ENCODE measurements at places on chromosomes 2 and 18.

DNA sequence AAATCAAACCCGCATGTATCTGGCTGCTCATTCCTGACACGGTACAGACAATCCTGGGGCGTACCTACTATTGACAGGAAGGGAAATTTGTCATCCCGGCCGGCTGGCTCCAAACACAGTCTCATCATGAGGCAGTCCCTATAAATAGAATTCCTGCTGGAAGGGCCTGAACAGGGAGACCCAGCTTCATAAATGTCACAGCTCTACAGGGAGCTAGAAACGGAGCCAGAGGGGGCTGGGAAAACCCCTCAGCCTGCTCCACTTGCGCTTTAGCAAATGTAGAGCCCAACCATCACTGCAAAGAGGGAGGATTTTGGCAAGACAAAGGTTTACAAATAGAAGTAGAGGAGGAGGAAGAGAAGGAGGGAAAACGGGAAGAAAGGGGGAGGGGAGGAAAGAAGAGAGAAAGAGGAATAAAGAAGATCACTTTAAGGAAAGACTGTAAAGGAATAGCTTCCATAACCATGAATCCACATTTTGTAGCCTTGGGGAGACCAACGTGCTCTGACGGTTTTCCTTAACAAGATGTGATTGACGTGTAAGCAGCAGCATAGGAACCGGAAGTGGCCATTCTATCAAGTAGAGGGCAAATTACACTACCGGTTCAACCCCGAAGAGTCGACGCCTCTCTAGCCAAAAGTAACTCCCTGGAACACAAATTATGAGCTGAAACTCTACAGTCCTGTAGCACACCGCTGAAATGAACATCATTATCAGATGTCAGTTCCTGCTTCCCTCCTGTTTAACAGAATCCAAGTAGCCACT lies 56.8 kb upstream of the TTN start:
- DNase-seq: no peak
- H3K27ac ChIP-seq: no peak overlapping the region
- no peaks in the 10 kb centered on the region for H3K4me1 ChIP-seq
- H3K4me3 ChIP-seq: no peak overlapping the region
- no peaks in the 10 kb centered on the region for H3K27me3 ChIP-seq
- no peaks in the 10 kb centered on the region for H3K36me3 ChIP-seq

- no peaks in the 10 kb centered on the region for H3K36me3 ChIP-seq
- H3K4me1 ChIP-seq: no peaks in the 10 kb centered on the region
- no peak for DNase-seq
- no peak overlapping the region for H3K4me3 ChIP-seq
- H3K27me3 ChIP-seq: peaks cover 45% of the 10 kb centered on the region
- no peak overlapping the region for H3K27ac ChIP-seq
Observed at GRCh38 chr2:60679036-60679780, 76.9 kb upstream of the PAPOLG start.

DNA sequence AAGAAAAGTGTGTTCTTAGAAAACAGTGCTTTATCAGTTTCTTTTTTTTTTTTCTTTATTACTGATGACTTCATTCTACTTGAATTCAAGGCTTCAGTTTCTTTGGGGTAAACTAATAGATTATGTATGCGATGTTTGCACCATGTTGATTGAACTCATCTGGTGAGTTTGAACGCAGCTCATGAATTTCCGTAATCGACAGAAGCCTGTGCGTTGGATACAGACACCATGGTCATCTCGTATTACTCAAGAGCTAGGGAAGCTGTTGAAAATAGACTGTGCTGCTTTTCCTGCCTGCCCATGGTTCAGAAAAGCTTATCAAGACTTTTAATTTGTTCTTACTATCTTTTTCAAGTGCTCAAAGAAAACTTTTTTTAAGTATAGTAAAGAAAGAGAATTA lies 185.5 kb upstream of the NRP2 start:
- no peak overlapping the region for H3K4me3 ChIP-seq
- no peaks in the 10 kb centered on the region for H3K4me1 ChIP-seq
- H3K27ac ChIP-seq: no peak overlapping the region
- no peak for DNase-seq

DNA sequence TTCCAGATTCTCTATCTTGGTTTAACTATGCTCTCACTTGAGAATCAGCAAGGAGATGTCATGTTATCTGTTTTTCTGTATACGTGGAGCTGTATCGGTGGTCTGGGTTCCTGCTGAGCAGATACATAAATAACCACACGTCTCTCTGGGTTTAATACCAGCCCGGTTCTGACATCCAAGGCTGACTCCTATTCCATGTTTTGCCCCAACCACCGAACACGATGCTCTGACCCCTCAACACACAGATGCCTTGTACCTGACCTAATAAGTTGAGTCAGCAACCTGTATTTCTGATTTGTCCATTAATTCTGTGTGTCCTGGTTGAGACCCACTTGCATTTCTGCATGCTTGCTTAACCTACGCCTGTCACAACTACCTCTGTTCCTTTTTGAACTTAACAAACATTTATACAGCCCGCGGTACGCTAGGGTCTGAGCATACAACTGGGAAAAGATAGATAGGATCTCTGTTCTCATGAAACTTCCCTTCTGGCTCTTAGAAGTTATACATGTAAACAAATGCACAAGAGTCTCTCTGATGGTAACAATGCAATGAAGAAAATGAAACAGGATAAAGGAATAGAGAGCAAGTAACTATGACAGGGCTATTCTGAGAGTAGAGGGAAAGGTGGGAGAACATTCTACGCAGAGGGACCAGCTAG lies 480.4 kb downstream of the PARD3B start:
- no peaks in the 10 kb centered on the region for H3K36me3 ChIP-seq
- DNase-seq: no peak
- no peak overlapping the region for H3K27ac ChIP-seq
- H3K4me1 ChIP-seq: no peaks in the 10 kb centered on the region

DNA sequence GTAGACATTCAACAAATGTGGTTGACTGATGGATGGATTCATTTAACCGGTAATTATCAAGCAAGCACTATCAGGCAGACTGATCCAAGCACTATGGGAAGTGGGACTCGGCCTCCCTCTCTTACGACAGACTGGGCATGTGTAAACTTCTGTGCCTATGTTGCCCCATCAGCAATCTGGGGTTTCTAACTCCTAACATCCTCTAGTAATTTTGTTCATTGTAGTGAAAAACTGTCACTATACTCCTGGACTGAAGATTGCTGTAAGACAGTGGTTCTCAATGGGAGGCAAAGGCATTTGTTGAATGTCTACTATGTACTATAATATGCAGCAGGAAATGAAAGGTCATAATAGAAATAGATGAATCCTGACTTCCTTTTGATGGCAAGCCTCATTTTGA lies 51.2 kb upstream of the CREB1 start:
- no peak overlapping the region for H3K4me3 ChIP-seq
- peaks cover 5% of the 10 kb centered on the region for H3K4me1 ChIP-seq
- no peak for DNase-seq
- H3K27me3 ChIP-seq: no peaks in the 10 kb centered on the region

GRCh38 chr2:216192181-216192580 lies 83.0 kb downstream of the XRCC5 start:
- peaks cover 72% of the 10 kb centered on the region for H3K36me3 ChIP-seq
- no peaks in the 10 kb centered on the region for H3K27me3 ChIP-seq
- peaks cover 22% of the 10 kb centered on the region for H3K4me1 ChIP-seq
- no peak overlapping the region for H3K27ac ChIP-seq

DNA sequence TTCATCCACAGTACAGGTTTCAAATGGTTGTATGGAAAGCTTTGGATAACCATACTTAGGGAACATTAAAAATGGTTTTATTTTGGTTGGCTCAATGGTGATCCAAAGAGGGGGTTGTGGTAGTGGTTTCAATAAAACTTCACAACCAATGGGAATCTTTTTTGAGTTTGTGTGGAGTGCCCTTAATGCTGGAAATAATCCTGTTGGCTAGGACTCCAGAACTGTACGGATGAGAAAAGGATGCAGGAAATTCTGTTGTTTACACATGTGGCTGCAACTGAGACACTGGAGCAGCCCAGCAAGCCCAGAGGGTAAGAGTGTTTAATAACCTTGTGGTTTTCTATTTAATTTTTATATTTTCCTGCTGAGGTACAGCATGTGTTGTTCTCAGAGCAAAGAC lies at the start of gene CCDC102B:
TSS of gene CCDC102B (plus strand) at position 210 of the 400 bp plus-strand sequence. CDS start 38,684 bp downstream, outside the sequence.
- H3K27ac ChIP-seq: no peak within 1 kb of the TSS
- no peak for DNase-seq
- no peaks in the 10 kb centered on the region for H3K27me3 ChIP-seq
- no peak within 1 kb of the TSS for H3K4me3 ChIP-seq
- no peaks in the 10 kb centered on the region for H3K4me1 ChIP-seq

GRCh38 chr2:10568736-10569432 lies 120.8 kb upstream of the ODC1 start:
- H3K4me3 ChIP-seq: no peak overlapping the region
- no peaks in the 10 kb centered on the region for H3K4me1 ChIP-seq
- peak overlapping the region; percentile 55 for H3K27ac ChIP-seq

- no peak overlapping the region for H3K4me3 ChIP-seq
- H3K27ac ChIP-seq: no peak overlapping the region
- peaks cover 20% of the 10 kb centered on the region for H3K36me3 ChIP-seq
- H3K27me3 ChIP-seq: no peaks in the 10 kb centered on the region
Observed at GRCh38 chr2:233531955-233532354, 34.6 kb downstream of the USP40 start.

GRCh38 chr2:218196974-218197373 lies 20.0 kb upstream of the ARPC2 start:
- no peak for DNase-seq
- H3K27me3 ChIP-seq: peaks cover 35% of the 10 kb centered on the region
- no peak overlapping the region for H3K4me3 ChIP-seq

DNA sequence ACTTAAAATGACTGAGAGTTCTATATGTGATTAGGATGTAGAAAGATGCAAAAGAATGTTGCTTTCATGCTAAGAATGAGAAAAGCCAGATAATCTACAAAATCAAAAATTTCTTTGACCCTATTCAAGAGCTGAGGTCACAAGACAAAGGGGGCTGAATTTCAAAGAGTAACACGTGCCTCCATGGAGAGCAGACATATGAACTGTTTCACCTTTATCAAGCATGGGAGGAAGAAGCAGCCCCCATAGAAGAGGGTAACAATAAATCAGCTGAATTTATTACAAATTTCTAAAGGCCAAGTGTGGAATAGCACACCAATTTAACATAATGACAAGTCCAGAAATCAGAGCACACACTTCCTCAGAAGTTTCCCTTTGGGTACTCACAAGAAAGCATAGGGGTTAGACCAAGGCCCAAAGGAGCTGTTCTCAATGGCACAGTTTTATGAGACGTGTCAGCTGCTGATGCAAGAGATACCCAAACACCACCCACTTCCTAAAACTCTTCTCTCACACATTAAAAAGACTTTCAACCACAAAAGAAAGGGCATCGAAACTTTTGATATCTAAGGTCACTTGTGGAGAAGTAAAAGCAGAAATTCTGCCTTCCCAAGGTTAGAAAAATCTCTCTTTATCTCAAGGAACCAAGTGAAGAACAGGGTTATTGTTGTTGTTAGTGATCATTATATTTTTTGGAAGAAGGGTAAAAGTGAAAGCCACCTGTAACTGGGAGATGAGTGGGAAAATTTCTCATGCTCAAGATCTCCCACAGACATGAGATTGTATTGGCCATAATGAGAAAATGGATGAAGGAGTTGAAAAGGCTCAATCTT lies 950.1 kb downstream of the TRIB2 start:
- no peak overlapping the region for H3K4me3 ChIP-seq
- no peaks in the 10 kb centered on the region for H3K27me3 ChIP-seq
- no peaks in the 10 kb centered on the region for H3K36me3 ChIP-seq
- no peak for DNase-seq
- no peaks in the 10 kb centered on the region for H3K4me1 ChIP-seq
- H3K27ac ChIP-seq: no peak overlapping the region

GRCh38 chr2:109459485-109459884 lies 154.3 kb downstream of the SEPTIN10 start:
- peaks cover 24% of the 10 kb centered on the region for H3K27me3 ChIP-seq
- H3K27ac ChIP-seq: no peak overlapping the region
- no peak overlapping the region for H3K4me3 ChIP-seq
- H3K36me3 ChIP-seq: no peaks in the 10 kb centered on the region

DNA sequence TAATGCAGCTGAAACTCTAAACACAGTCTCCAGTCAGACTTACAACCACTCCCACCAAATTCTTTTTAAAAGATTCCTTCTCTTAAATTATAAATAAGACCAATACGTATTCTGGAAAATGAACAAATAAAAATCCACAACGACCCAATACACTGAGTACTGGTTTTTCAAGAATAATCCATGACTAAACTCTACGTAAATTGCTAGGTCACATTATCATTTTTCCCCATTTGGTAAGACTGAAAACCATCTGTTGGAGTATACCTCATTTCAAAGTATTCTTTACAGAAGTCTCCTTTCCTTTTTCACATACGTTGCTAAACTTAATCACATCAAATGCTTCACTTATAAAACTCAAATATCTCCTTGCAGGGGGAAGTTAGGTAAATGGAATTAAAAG lies 6.0 kb downstream of the ZNF516 start:
- H3K27me3 ChIP-seq: peaks cover 89% of the 10 kb centered on the region
- H3K27ac ChIP-seq: no peak overlapping the region
- H3K36me3 ChIP-seq: peaks cover 11% of the 10 kb centered on the region
- peaks cover 29% of the 10 kb centered on the region for H3K4me1 ChIP-seq

- peaks cover 6% of the 10 kb centered on the region for H3K27me3 ChIP-seq
- H3K4me3 ChIP-seq: no peak overlapping the region
- DNase-seq: no peak
- H3K27ac ChIP-seq: no peak overlapping the region
- peaks cover 5% of the 10 kb centered on the region for H3K36me3 ChIP-seq
- H3K4me1 ChIP-seq: no peaks in the 10 kb centered on the region
Observed at GRCh38 chr2:37720533-37721200, 49.2 kb upstream of the CDC42EP3 start.

DNA sequence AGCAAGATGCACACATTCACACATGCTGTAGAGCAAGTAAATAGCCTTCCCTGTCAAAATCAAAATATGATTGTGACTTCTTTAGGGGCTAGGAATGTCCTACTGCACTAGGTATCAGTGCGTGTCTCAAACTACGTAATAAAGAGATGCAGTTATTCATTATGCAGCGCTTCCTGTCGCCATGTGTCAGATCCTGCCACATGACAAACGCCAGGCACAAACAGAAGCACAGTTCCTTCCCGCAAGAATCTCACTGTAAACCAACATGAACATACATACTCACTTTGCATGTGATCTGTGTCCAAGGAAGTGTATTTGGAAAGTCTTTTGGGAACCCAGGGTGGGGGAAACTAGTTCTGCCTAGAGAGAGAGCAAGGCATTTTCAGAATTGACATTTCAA lies 599.9 kb downstream of the RNF144A start:
- peaks cover 28% of the 10 kb centered on the region for H3K4me1 ChIP-seq
- H3K4me3 ChIP-seq: peak overlapping the region; percentile 59
- H3K27me3 ChIP-seq: no peaks in the 10 kb centered on the region
- DNase-seq: peak; percentile 26

- peaks cover 46% of the 10 kb centered on the region for H3K27me3 ChIP-seq
- H3K4me3 ChIP-seq: no peak overlapping the region
- no peaks in the 10 kb centered on the region for H3K36me3 ChIP-seq
- peaks cover 3% of the 10 kb centered on the region for H3K4me1 ChIP-seq
- H3K27ac ChIP-seq: no peak overlapping the region
Observed at GRCh38 chr2:118056165-118056534, 32.1 kb upstream of the INSIG2 start.

All from effector memory CD8-positive, alpha-beta T cell (primary cell).